Right renal pelvis (tissue), 4 donors: ENCODE measurements at places on chromosomes 11 and 22. TPM values are rescaled to one million over a fixed set of nuclear protein-coding genes. Genes with fewer than 3 reads are reported as not detected.

PRG2 gene
- 0.71 TPM for polyA plus RNA-seq

DUSP8 gene
- 4.7 TPM for polyA plus RNA-seq

CST6 gene
- not detected for polyA plus RNA-seq

SOX6 gene
- 21.0 TPM for polyA plus RNA-seq

TMEM86A gene
- polyA plus RNA-seq, result 9.1 TPM

- no peak for DNase-seq
These were observed 587.7 kb downstream of the OPCML start for GRCh38 chr11:132944569-132944944.

- DNase-seq, result no peak
These were observed 34.4 kb downstream of the SCUBE2 start for GRCh38 chr11:9057007-9057406.

GRCh38 chr11:107747622-107748021 is 35.8 kb upstream of the SLN start:
- DNase-seq, result no peak

DNA sequence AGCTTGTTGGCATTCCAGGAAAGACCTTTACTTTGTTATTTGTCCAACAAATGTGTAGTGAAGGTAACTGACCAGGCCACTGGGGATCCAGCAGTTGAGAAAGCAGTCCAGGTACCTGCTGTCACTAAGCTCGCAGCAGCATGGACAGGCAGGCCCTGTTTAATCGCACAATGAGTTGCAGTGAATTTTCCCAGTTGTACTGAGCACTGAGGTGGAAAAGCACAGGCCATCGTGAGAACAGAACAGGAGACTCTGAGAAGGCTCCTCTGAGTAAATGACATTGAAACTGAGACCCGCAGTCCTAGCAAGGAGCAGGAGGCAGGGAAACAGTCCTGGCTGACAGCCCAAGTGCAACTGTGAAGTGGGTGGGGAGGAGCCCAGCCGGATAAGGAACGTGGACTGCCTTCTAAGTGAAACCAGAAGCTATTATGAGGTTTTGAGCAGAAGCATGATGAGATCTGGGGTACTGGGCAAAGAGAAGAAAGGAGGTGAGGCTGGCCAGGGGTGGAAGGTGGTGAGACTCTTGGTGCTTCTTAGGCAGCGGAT is 39.8 kb upstream of the CDON start:
- no peak for DNase-seq

- DNase-seq, result no peak
These were observed 6.8 kb downstream of the RNF214 start for GRCh38 chr11:117239295-117239694.

DNA sequence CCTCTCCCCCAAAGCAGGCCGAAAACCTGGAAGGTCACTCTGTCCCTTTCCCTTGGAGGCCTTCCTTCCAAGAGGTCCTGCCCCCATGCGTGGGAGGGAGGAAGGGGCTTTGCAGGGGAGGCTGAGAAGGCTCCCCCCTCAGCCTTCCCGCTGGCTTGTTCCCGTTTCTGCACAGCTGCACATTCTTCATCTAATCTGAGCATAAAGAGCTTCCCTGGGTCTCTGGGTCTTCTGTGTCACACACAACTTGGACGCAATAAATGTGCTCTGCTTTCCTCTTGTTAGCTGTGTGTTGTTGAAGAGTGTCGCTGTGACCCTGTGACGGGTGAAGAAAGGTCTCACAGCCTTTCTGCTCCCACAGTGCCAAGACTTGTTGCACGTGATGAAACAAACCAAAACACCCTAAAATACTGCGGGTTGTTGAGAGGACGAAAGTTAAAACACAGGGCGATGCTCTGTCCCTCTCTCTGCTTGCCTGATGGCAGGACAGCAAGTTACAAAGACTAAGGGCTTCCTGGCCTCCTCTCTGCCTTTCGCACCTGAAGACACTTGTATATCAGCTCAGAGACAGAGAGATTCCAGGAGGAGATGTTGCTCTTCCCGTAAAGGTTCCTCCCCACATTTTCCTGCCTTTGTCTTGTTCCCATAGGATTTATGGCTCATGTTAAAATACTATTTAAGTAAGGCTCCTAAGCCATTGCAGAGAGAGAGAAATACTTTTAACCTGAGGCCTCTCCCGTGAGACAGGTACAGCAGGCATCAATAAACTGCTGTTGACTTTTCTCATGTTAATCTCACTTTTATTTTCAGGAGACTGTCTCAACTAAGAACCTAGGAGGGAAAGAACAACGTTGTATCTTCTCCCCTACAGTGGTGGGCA is 15.4 kb upstream of the IFITM3 start:
- DNase-seq, result no peak

DNA sequence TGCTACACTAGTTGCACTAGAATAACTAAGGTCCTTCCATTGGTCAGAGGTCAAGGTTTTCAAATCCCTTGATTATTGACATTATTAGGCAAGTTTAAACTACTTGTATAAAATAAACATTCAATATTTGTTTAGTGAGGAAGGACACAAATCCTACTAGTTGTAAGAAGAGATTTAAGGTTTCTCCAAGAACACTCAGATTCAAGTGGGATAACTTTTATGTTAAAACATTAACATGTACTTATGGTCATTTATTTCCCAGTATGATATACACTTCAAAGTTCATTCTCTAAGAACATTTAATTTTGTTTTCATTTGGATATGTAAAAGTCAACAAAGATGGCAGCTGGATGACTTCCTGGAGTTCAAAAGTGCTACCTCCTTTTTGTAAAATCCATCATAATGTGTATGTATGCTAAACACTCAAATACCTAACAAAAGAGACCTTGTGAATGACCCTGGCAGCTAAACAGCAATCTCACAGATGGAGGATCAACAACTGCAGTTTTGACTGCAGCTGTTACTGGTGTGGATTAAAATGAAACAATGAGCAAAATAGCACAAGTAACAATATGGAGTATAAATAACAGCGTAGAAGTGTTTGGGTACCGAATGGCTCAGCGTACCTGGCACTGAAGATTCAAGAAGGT is 1.5 kb downstream of the CCDC90B start:
- DNase-seq, result no peak

DNA sequence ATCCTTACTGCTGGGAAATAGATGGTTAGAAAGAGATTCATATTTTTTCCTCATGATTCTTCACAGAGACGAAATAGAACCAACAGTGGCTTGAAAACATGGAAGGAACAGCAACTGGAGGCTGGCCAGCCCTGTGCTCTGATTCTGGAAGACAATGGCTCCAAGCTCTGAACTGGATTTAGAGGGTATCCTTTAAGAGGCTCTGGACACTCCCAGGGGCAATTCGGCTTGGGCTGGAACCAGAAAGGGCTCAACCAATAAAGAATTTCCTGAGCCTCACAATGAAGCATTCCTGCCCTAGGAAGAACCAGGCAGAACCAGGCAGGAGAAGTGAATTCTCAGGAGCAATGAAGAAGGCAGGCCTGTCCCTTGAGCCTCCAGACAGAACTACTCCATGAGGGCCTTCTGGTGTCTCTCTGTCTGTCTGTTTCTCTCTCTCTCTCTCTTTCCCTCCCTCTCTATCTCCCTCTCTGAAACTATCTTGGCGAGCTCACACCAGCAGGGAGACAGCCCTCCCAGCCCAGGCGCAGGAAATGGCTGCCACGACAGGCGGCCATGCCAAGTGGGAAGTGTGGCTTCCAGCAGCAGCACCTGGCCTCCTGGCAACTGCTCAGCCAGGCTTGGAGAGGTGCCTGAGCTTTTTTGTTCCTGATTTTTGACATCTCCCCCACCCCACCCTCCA is 93.3 kb downstream of the RCN1 start:
- no peak for DNase-seq

DNA sequence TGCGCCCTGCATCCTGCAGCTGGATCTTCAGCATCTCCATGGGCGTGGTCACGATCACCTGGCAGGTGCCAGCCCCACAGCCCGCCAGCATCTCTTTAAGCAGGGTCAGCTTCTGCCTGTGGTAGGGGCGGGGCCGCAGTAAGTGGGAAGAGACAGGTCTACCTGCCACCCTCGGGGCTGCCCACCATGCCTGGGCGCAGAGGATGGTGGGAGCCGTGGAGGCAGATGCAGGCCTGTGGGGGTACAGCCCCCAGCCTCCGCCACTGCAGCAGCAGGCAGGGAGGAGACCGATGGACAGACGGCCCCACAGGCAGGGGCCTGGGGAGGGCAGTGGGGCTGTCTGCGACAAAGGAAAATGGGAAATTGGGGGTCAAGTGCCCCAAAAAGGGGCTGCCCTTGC is 3.0 kb upstream of the CEND1 start:
- no peak for DNase-seq

- no peak for DNase-seq
These were observed 7.7 kb upstream of the QSER1 start for GRCh38 chr11:32884770-32885384.

GRCh38 chr11:1707751-1708150 is 10.8 kb downstream of the KRTAP5-6 start:
- DNase-seq, result no peak

DNA sequence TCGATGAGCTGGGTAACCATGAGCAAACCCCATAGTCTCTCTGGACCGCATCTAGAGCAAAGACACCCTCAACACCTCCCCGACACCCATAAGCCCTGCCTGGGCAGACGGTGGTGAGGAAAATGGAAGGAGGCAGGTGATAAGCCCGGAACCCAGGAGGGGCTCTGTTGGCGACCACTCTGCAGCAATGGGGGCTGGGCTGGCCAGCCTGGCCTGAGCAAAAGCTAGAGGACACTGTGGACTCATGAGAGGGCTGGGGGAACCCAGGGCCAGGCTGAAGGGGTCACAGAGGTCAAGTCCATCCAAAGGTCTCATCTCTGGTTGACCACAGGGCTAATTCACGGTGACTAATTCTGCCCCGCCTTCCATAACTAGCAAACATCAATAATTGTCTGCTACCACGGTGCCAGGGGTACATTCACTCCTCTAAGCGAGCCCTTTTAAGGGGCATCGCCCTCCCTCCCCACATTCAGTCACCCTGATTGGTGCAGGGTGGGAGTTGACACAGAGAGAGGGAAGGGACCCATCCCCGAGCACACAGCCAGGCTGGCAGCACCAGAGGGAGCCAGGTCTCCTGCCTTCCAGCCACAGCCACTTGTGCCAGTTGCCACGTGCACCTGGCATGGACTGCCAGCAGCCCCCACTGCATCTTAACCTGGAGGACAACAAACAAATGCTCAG is 4.0 kb downstream of the PYGM start:
- no peak for DNase-seq

- DNase-seq, result no peak
These were observed 1404.7 kb downstream of the BRD1 start for GRCh38 chr22:48422900-48423480.

DNA sequence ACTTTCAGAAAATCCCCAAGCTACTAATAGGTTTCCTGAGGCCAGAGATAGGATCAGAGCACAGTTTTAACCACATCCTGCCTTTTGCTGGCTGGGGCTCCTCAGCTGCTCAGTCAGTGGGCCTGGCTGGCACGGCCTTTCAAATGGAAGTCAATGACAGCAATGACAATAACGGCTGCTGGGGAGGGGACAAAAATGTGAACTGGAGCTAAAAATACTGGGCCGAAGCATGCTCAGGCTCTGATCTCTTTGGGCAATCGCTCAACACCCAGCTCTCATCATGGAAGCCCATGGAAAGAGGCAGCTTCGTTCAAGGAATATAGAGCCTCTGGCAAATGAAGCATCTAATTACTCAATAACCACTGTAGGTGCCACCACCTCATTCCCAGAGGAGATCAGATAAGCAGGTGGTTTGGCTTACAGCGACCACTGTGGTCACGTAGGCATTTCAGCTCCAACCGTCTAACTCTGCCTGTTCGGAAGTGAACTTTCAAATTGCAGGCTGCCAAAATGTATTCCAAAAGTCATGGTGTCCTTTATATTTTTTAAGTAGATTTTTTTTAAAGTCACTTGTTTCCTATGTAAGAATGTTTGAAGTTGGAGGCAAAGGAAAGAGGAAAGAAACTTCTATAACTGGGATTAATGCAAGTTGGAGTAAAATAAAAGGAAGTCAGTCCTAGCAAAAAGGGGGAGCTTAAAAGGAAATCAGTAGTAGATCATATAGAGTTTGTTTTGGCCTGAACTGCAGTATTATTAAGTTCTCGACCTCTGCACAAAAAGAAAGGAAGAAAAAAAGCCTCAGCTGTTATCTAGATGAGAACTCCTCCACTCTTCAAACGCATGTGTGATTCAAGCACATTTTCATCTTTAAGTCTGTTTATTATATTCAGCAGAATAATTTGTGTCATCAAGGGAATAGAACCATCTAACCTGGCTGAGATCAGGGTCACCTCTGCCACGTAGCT is 14.1 kb downstream of the WT1 start:
- no peak for DNase-seq

DNA sequence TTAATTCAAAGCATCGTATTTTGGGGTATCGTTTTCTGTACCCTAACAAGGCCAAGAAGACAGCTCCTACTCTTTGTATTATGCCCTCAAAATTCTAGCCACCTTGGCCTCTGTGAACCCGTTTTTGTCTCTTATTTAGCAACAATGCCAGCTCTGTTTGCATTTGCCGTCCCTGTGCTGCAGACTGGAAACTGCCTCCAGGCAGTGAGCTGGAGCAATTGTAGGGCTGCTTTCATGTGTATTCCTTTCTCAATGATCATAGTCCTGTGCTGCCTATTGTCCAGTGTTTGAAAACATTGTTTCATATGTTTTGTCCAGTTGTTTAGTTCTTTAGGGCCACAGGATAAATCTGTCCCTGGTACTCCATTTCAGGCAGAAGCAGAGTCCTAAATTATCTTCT is 19.9 kb upstream of the BACE1-AS start:
- DNase-seq, result no peak

- no peak for DNase-seq
These were observed 38.3 kb upstream of the NFAM1 start for GRCh38 chr22:42470366-42471082.

GRCh38 chr22:49432897-49433443 is 394.7 kb downstream of the BRD1 start:
- no peak for DNase-seq

- no peak for DNase-seq
These were observed 10.5 kb upstream of the FLRT1 start for GRCh38 chr11:64025205-64025604.

DNA sequence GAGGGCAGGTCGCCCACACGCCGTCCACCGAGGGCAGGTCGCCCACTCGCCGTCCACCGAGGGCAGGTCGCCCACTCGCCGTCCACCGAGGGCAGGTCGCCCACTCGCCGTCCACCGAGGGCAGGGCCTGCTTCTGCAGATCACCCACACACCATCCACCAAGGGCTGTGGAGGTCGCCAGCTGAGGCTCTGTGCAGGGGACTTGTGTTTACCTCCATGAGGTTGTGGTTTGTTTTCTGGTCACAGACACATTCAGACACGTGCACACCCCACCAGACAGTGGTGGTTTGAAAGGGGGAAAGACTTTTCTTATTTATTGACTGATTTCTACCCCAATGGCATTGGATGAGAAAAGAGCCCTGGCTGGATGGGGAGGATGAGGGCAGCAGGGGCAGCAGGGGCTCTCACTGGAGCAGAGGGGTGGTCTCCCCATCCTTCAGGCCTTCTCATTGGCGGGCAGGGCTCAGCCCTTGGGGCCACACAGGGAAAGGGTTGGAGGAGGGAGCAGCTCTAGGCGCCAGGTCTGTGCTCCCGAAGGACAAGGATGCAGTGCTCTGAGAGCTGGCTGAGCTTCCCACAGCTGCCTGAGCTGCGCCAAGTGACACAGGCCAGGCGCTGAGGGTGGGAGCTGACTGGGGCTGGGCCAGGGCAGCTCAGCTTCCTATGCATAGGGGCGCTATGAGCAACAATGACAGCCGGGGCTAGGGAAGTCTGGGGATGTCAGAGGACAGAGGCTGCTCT is 252.6 kb upstream of the B3GAT1 start:
- no peak for DNase-seq

- DNase-seq, result no peak
These were observed 107.7 kb upstream of the PLET1 start for GRCh38 chr11:112368381-112368780.
